ENCODE measurements at places on chromosomes 16 and 17.
A peak's percentile ranks its signal among the peaks of the same experiment; 100 is the strongest.

- no peak for DNase-seq
These were observed 9.5 kb downstream of the TAX1BP3 start for GRCh38 chr17:3658784-3659449.

DNA sequence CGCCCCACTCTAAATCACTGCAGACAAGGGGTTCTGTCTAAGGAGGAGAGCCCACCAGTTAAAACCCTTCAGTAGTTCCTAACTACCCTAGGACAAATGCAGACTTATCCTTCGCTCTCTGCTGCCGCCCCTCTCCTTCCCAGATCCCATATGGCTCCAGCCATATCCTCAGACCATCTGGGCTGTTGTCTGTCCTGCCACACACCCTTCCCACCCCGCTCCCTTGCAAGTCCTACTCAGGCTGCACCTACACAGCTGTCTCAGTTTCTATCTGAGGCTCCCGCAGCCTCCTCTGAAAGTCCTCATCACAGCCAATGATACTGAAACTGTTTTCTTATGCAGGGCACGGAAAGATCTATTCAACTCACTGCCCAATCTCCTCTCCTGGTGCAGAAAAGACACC lies 720 bp upstream of the BCKDK start:
- DNase-seq, result no peak

DNA sequence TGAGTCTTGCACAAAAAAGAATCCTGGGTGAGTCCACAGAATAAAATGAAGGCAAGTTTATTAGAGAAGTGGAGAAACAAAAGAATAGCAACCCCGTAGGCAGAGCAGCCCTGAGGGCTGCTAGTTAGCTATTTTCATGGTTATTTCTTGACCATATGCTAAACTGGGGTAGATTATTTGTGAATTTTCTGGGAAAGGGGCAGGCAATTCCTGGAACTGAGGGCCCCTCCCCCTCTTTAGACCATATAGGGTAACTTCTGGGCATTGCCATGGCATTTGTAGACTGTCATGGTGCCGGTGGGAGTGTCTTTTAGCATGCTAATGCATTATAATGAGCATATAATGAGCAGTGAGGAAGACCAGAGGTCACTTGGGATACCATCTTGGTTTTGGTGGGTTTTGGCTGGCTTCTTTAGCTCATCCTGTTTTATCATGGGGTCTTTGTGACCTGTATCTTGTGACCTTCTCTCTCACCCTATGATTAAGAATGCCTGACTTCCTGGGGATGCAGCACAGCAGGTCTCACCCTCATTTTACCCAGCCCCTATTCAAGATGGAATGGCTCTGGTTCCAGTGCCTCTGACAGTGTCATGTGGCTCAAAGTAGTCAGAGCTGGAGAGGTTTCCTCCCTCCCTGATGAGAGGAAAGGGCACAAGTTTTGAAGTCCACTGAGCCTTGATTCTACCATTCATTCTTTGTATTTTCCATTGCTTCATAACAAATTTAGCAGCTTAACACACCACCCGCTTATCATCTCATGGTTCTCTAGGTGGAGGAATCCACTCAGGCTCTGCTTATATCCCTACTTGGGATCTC lies 55.7 kb upstream of the LGALS9 start:
- DNase-seq, result no peak

- no peak for DNase-seq
These were observed 859 bp downstream of the ALDH3A1 start for GRCh38 chr17:19747159-19747719.

GRCh38 chr17:82385559-82386254 lies 14.1 kb downstream of the UTS2R start:
- no peak for DNase-seq

GRCh38 chr17:71824671-71825070 lies 296.1 kb upstream of the SOX9 start:
- DNase-seq, result no peak

- DNase-seq, result no peak
These were observed at the start of gene TVP23A for GRCh38 chr16:10817963-10818941. Gene TVP23A (minus strand): TSS chr16:10818794. CDS start chr16:10818493, 301 bp downstream.

- no peak for DNase-seq
These were observed 17.1 kb downstream of the ATP1B2 start for GRCh38 chr17:7667656-7668406.

DNA sequence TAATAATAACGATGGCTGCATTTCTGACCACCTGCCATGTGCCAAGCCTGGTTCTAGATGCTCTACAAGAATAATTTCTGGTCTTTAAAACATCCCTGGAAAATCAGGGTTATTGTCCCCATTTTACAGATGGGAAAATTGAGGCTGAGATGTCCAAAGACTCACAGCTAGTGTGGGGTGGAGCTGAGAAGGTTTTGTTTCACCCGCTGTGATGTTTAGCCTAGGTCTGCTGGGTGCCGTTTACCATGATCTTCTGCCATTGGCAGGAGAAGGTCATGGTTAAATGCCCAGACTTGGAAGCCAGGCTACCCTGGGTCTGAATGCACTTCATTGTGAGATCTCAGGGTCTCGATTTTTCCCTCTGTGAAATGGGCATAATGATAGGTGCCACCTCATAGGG lies 159.1 kb upstream of the PLCG2 start:
- no peak for DNase-seq

- DNase-seq, result peak; percentile 86
These were observed 426.7 kb upstream of the MAF start for GRCh38 chr16:80027007-80027965.

GRCh38 chr17:1625581-1625980 lies 3.1 kb downstream of the SLC43A2 start:
- no peak for DNase-seq

DNA sequence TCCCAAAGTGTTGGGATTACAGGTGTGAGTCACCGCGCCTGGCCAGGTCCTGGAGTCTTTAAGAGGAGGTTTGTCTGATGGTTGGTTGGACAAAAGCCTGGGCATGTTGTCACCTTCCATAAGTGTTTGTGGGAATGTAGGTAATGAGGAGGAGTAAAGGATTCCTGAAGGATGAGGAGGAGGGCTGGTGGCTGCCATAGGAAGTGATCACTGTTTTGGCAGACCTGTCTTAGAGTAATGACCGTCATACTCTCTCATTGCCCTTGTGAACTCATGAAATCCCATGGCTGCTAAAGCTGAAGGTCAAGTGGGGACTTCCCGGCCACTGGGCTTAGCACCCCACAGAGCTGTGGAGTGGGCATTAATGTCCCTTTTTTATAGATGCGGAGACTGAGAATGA lies 40.5 kb downstream of the TENT4B start:
- no peak for DNase-seq

DNA sequence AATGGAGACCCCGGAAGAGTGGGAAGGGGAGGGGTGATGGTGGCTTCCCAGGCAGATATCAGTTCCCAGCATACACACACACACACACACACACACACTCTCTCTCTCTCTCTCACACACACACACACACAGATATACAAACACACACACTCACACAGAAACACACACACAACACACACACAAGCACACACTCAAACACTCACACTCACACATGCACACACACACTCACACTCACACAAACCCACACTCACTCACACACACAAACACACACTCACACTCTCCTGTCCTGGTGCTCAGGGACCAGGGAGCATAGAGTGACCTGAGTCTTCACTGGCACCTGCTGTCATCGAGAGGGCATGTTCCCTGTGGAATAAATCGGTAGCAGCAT lies 5.6 kb downstream of the CA4 start:
- no peak for DNase-seq

GRCh38 chr16:3149630-3150345 lies 15.0 kb downstream of the ZNF213 start:
- DNase-seq, result peak; percentile 44

GRCh38 chr16:79089735-79090284 lies 510.7 kb downstream of the MAF start:
- DNase-seq, result no peak

DNA sequence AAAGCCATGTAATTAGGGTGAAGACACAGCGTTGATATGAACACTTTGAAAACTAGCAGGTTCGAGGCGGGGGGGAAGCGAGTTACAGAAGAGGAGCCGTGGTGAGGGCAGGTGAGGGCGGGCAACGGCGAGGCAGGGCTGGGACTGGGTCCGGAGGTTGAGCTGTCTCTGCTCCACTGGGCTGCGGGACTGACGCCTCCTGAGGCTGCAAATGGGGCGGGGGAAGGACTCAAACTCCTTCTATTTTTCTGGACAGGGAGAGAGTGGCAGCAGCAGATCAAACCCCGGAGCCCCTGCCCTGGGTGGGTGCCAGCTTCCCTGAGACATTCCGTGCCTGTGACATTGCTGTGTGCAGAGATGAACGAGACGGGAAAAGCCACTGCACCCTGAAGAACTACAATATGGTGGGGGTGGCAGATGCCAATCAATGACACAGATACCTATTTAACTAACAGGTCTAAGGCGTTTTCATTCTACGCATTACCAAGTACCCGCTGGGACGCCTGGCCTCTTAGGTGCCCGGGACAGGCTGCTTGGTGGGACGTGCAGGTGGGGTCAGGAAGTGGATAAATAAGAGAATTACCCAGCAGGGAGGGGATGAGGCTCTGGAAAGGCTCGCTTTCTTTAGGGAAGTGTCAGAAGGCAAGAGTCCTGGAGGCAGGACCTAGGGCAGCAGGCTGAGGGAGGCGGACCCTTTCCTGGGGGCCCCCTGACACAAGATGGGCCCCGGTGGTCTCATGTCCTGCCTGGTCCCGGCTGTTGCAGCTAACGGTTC lies 30.4 kb downstream of the RPH3AL start:
- no peak for DNase-seq

GRCh38 chr17:54898576-54898975 lies 2.1 kb upstream of the TOM1L1 start:
- no peak for DNase-seq

- no peak for DNase-seq
These were observed 34.8 kb upstream of the ADAMTS18 start for GRCh38 chr16:77469634-77470033.

- no peak for DNase-seq
These were observed 10.3 kb downstream of the NATD1 start for GRCh38 chr17:21242780-21243515.

DNA sequence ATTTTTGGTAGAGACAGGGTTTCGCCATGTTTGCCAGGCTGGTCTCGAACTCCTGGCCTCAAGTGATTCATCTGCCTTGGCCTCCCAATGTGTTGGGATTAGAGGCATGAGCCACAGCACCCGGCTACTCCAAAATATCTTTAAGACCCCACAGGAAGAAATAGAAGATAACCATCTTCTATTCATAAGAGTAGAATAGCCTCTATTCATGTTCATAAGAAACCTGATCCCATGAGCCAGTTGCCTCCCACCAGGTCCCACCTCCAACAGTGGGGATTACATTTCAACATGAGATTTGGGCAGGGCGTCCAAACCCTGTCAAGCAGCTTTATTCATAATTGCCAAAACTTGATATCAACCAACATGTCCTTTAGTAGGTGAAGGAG lies 13.9 kb upstream of the TMC7 start:
- peak; percentile 35 for DNase-seq

- no peak for DNase-seq
These were observed 3.3 kb upstream of the PMP22 start for GRCh38 chr17:15268461-15268860.

DNA sequence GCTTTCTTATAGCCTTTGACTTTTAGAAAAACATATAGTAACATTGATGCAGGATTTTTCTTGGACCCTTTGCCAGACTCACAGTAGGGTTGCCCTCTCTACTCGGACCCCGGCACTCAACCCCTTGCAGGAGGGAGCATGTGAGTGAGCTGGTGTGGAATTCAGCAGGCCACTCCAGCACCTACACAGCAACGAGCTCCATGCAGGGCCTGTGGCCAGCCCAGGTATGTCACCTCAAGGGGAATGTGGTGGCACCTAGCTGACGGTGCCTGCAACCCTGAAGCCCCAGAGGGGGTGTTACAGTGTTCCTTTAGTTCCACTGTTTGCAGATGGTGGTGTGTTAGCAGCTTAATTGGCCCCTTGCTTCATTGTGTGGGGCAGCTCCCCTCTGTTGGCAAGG lies 414.9 kb downstream of the KCNJ2 start:
- DNase-seq, result no peak

- DNase-seq, result peak; percentile 93
These were observed 18.4 kb upstream of the MRPS23 start for GRCh38 chr17:57868007-57868909.

DNA sequence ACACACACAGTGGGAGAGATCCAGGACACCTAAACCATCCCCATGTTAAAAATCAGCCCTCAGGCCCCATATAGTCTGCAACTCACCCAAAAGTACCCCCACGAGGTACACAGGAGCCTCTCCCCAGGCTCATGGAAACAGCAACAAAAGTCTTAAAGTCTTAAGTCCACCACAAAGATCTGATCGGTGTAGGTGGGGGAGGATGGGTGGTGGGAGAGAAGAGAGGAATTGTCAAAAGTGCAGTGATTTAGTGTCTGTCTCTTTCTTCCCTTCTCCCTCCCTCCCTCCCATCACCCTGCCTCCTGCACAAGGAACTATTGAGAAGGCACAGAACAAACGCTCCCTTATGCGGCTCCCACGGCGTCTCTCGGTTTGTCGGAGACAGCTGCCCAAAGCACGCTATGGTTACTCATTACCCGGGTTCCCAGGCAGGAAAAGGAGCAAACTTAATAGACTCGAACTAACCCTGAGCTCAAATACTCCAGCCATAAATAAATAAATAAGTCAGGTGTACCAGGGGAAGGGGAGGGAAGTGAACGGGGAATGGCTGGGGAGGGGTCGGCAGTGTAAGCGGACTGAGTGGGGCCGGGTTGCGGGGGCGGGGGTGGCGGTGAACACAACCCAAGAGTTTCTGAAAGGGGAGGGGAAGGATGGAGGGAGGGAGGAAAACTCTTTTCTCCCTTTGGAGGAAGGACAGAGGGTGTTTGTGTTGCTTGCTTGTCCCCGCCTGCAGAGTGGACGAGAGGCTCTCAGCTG lies 477.4 kb downstream of the SLC39A11 start:
- DNase-seq, result peak; percentile 87

DNA sequence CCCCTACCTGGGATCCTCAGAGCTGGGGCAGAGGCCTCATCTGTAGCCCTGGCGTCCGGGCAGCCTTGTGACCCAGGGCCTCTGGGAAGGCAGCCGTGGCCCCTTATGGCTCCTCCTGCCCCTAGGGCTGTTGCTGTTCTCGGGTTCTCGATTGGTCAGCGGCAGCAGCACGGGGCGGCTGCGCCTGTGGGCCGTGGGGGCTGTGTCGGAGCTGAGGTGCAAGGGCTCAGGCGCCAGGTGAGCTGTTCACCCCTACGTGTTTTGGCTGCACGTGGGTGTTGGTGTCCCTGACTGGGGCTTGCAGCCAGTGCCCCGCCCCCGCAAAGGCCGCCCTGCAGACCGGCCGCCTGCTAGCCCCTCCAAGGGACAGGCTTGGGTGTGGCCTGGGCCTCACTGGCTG lies 5.8 kb upstream of the RHOT2 start:
- no peak for DNase-seq

DNA sequence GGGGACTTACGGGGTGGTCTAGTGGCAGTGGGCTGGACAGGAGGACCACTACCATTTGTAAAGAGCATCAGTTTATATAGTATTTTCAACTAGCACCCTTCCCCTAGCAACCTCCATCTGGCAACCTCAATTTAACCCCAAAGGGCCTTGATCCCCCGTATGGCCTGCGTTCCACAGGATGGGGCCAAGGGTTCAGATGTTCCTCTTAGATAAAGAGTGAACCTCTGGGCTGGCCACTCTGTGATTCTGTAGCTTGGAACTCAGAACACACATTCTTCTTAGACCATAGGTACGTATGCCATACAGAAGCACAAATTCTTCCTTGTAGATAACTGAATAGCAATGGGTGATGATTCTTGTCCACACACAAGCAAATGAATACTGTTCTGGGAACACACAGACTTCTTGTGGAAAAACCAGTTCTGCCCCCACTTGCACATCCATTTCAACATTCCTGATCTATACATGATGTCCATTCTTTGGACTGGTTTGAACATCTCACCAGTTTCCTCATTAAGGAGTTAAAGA lies 1.9 kb upstream of the GGA2 start:
- no peak for DNase-seq
